ENCODE measurements at places on chromosomes 13 and 19.

DNA sequence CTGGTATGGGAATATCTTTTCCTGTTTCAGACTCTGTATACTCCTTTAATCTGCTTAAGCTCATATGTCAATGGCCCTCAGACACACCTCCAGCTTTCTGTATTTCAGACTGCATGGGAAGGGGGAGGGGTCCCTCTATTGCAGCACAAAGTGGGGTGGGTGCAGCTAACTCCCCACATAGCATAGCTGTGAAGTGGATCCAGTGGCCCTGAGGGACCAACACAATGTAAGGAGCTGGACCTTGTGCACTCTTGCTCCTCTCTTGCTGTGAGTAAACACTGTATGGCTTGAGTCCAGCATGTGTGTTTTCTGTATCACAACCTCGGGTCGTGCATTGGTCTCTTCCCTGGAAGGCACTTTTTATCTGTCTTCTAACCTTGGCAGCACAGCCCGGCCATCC, 669.9 kb downstream of the PCDH9 start:
- DNase-seq: no peak

DNA sequence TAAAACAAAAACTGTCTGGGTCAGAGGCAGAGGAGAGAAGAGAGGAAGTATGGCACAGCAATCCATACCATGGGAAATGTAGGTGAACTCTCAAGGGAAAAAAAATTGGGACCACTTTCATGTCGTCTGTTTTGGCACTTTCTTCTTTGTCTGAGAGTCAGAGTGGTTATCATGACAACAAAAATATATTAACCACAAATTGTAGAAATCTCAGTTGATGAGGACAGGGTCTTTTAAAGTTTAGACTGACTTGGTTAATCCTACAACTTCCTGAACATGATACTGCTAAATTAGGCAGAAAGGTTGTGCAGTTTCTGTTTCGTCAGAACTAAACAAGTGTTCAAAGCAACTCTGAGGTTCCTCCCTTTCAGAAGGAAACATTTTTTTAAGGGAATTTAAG, 15.2 kb downstream of the KLF5 start:
- DNase-seq: no peak

DNA sequence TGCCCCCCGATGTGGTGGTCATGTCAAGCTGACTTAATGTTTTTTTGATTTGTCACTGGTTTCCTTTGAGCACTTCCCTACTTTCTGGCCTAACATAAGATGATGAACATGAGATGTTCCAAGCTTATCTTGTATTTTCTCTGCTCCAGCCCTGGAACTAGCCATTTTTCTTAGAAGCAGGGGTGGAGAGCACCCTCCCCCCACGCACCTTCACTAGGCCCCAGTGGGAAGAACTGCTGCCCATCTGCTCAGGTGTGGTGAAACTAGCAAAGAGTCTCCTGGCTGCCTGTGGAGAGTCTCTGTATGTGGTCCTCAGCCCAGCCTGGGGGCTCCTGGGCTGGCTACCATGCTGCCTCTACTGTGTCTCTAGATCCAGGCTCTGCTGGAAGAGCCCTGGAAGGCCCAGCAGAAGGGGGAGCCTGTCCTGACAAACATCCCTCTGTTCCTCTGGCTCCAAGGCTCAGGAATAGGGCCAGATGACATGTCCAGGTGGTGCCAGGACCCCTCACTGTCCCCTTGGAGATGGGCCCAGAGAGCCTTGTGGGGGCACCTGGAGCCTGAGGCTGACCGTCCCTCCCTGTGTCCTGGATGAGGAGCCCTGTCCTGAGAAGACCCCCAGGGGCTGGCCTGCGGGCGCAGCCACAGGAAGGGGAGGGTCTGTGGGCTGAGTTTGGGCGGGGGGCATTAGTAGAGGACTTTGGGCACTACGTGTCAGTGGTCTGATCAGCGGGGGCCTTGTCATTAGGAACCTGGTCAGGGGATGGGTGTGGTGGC, 4.8 kb upstream of the ZNF14 start:
- DNase-seq: no peak

DNA sequence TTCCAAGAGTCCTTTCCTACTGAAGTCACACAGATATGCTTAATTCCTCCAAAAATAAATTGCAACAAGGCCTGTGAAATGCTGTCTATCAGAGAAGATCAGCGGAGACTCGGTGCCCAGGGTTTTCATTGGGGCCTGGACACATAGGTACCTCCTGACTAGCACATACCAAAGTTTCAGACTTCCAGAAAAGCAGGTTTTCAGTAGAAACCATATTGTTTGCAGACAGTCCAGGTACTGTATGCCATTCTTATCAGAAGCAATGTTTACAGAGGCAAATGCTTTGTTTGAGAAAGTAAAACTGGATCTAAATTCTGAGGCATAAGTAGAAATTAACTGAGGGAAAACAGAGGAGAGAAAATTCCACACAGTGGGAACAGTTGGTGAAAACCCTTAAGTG, 12.8 kb downstream of the ZNF229 start:
- DNase-seq: no peak

DNA sequence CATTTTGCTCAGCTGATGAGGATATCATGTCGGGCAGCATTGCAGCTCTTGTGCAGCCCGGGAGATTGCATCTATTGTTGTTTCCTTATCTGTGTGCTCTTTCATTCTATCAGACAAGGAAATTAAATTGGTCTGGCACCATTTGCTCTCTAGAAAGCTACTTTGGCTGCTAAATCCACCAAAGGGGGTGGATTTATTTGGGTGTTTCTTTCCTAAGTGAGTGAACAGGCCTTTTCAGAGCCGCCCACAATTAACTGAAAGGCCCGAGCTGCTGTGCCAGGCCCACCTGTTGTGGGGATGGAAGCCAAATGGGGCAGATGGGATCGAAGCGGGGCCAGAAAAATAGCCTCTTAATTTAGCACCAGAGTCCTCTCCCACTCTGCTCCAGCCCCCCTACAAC, 99.4 kb downstream of the DNAJC15 start:
- DNase-seq: no peak

DNA sequence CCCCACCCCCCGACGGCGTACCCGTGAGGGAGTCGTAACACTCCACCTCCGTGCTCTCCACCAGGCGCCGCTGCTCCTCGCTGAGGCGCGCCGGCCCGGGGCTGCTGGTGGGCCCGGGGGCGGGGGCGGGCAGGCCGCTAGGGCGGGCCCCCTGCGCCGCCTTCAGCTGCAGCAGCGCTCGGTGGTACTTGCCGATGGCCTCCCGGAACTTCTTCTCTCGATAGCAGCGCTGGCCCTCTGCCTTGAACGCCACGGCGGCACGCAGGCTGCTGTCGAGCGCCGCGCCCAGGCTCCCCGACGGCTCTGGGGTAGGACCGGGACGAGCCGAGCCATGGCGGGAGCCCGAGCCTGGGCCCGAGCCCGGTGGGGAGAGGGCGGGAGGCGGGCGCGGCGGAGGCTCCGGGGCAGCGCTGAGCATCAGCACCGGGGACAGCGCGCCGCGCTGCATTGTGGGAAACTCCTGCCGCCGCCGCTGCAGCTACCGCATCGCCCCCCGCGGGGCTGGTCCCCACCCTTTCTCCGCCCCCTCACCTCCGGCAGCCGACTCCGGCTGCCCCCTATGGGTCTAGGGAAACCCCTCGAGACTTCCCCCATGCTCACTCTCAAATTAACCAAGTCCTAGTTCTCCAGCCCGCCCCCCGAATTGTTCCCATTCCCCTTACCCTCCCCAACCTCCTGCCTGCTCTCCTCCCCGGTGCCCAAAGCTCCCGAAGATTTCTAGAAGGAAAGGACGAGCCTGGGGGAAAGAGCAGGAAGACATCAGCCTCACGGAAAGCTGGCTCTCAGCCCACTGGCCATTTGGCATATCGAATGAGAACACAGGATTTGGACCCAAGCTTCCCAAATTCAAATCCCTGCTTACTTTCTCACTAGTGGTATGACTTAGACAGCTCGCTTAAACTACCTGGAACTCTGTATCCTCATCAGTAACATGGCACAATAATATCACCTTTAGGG, at the start of gene TTC9B:
Gene TTC9B, minus strand, starts transcription at position 451 of the 957 bp plus-strand sequence. Its CDS starts 3 bp downstream, at position 448.
- DNase-seq: no peak

DNA sequence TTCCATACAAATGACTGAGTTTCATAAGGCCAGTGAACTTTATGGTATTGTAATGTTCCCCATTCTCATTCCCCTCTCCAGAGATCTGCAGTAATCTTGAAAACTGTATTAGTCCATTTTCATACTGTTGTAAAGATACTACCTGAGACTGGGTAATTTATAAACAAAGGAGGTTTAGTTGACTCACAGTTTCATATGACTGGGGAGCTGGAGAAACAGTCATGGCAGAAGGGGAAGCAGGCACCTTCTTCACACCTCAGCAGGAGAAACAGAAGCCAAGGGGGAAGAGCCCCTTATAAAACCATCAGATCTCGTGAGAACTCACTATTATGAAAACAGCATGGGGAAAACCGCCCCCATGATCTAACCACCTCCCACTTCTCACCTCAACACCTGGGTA, 318.7 kb upstream of the KLF12 start:
- DNase-seq: no peak

DNA sequence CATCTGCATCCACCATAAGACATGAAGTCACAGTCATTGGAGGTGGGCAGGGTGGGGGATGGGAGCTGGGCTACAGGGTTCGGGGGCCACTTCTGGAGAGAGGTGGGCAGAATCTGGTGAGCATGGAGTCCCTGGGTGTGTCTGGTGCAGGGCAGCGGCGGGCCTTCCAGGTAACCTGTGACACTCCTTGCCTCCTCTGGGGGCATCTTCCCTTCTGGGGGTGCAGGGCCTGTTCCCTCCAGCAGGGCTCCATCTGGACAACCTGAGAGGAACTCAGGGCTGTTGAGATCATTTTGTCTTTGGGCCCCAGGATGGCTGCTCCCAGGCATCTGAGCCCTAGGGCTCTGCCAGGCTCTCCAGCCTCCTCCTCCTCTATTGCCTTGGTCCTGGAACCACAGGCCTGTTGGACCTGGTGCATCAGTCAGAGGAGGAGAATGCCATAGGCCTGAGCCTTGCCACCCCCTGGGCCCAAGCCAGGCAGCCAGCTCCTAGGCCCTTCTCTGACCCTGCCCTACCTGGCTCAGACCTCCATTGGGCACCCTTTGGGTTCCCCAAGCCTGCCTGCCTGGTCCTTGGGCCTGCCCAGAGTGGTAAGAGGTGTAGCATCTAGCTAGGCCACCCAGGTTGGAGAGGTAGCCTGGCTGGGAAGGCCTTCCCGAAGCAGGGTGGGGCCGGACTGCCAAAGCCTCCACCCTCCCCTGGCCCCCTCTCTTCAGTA, 13.4 kb downstream of the LYL1 start:
- DNase-seq: no peak

DNA sequence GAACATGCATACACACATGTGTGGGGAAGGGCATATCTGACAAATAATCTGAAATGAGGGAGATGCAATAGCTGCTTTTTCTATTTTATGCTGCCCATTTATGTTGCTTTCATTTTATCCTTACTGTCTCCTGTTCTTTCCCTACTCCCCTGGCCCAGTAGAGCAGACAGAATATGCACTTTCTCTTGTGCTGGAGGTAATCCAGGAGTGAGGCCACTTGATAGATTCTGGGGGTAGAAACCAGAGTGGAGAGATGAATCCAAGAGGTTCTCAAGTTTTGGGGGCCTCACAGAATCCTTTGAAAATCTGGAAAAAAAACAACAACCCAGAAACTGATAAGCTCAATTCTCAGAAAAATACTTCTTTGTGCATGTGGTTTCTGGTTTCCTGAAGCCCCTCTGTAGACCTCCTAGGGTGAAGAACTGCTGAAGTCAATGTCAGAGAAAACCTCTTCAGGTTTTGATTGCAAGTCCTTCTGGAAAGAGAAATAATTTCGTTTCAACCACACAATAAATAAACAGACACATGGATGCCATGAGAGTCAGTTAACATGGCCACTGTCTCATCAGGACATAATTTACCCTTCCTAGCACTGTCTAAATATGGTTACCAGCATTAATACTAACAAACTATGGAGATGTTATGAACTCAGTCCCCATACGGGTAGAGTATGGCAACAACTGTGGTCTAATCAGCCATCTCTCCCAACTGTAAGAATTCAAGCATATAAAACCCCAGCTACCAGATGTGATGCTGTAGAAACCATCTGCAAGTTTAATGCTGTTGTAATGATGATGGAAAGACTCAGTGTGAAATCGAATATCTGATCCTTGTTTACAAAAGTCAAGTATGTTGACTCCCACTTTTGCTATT, 355.6 kb downstream of the SLC7A1 start:
- no peak for DNase-seq

DNA sequence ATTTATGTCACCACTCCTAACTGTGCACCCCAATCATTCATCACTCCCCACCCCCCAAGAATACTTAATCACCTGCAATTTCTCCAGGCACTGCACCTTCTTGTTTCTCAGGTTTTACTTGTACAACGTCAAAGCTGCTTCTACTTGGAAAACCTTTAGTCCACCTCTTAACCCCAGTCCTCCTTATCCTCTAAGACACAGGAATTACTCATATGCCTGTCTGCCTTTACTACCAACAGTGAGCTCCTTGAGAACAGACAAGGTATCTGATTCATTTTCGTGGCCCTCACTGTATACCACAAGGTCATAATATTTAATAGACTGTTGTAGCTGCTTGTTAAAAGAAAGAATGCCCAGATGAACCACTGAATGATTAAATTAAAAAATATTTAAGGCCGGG, 21.0 kb upstream of the NDFIP2 start:
- no peak for DNase-seq

GRCh38 chr13:39451860-39452301, 151.1 kb downstream of the LHFPL6 start:
- DNase-seq: no peak

DNA sequence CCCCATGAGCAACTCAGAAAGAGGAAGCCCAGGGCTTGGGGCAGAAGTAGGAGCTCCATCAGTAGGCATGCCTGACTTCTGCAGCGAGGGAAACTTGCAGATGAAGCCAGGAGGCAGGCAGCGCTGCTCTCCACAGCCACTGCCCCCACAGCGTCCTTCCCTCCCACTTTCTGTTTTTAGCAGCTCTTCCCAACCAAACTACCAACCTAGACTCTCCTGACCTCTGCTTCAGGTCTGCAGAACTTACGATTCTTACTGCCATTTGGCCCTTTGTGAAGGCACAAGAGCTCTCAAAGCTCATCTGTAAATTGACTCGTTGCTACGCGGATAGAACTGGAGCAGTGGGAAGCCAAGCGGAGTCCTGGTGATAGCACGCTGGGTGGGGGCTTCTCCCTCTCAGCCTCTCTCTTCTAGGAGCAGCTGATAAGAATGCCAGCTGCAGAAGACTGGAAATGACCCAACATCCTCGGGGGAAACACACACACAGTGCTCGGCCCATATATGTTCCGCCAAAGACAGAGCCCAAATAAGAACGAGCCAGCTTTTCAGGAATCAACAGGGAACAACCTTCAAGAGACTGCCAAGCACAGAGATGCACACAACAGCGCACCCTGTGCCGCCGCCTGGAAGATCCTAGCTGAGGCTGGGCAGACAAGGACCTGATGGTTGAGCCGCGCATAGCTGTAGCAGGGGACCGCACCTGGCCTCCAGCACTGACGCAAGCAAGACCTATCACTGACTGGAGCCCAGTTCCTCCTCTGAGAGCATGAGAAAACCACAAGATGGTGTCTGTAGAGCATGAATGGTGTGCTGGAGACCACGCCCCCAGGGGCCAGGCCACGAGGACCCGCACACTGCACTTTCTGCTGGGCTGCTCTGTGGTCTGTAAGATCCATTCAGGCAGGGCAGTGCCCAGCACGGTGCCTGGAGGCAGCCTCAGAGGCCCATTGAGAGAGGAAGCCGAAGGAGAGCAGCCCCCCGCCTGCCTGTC, 15.9 kb upstream of the SLC35E1 start:
- DNase-seq: no peak
